ENCODE measurements at places on chromosomes 4 and X.

DNA sequence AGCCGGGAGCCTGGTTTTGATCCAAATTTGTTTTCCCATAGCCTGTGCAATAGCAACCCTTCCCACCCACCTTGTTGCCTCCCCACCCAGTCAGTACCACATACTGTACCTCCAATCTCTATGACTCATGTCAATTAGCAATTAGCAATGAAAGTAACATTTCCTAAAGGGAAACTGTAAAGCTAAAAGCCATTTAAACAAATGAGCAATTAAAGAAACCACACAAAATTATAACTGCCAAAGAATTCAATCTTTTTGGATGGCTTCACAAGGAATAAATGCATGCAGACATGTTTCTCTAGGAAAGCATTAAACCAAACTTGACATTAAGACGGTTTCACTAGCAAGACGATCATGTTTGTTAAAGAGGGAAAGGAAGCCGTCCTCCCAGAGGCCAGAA, 169.0 kb upstream of the MAP3K15 start:
- DNase-seq, result no peak

GRCh38 chrX:40806513-40807220, 71.3 kb upstream of the MED14 start:
- no peak for DNase-seq

DNA sequence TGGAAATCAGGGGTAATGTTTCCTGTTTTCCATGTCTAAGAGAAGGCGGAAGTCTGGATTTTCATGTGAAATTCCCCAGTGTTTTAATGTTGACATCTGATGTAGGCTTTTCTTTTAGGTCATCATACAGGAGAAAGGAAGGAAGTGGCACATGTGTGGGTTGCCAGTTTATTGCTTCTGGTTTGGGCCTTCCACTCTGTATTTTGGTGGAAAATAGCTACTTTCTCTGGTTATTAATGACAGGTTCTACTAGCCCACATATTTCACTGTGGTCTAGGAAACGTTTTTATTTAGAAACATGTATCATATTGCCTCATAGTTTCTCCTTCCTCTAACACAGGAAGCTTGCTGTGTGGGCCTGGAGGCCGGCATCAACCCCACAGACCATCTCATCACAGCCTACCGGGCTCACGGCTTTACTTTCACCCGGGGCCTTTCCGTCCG, 7.2 kb downstream of the PDHA1 start:
- DNase-seq, result no peak

DNA sequence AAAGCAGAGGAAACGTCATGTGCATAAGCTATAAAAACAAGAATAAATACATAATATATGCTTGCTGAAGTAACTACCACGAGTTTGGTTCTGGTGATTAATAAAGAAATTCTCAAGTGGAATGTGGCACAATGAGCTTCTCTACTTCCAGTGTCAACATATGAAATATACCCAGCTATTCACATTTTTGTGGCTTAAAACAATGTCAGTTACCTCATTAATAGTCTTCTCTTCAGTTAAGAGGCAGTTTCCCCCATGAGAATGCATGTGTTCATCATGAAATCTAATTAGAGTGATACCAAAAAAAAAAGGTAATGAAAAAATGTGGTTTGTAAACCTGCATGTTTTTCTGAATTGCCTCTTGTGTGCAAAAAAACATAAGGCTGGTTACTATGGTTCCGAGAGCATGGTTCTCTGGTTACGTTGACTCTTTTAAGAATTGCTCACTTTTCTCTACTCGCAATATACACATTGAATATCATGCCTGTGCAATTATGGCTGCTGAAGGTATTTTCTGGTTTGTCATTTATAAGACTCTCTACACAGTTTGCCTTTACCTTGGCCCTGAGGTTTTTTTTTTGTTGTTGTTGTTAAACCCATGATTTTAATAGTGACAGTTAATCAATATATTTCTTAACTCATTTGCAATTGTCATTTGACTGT, 108.2 kb downstream of the PCDH7 start:
- no peak for DNase-seq

- DNase-seq, result no peak
Measured at GRCh38 chrX:74450803-74451449, 29.6 kb downstream of the SLC16A2 start.

DNA sequence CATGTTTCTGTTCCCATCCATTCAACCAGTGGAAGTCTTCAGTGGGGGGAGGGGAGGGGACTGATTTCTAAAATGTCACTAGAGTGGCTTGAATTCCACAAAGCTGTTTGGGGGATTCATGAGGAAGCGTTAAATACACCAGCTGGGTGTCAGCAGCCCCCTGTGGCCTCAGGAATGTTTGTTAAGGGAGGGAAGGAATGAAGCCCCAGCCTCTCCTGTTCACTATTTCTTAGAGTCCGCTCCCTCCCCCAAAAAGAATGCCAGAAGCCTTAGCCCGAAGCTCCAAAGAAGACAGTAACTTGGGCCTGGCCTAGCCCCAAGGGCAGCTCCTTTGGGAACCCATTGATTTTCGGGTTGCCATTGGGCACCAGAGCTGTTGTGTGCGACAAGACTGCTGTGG, 3.3 kb downstream of the SHROOM2 start:
- DNase-seq, result no peak

GRCh38 chr4:40747207-40747835, 2.4 kb upstream of the NSUN7 start:
- no peak for DNase-seq

- no peak for DNase-seq
Measured at GRCh38 chr4:107876099-107876498, 51.4 kb downstream of the SGMS2 start.

DNA sequence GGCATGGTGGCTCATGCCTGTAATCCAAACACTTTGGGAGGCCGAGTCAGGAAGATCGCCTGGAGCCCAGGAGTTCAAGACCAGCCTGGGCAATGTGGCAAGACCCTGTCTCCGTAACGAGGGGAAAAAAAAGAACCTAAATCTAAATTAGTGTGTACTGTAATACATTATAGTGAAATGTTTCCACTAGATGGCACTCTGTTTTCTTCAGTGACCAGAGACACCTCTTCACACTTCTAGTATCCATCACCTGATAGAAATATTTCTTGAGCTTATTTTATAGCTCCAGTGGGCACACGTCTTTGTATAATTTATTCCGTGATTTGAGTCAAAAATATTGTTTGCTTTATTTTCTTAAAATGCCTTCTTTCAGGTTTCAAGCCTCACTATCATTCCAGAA, 600.9 kb upstream of the DIPK2B start:
- DNase-seq, result peak; percentile 4

GRCh38 chr4:114998316-114998715, 115.1 kb downstream of the NDST4 start:
- no peak for DNase-seq

- DNase-seq, result no peak
Measured at GRCh38 chr4:150746156-150746555, 164.2 kb downstream of the MAB21L2 start.

DNA sequence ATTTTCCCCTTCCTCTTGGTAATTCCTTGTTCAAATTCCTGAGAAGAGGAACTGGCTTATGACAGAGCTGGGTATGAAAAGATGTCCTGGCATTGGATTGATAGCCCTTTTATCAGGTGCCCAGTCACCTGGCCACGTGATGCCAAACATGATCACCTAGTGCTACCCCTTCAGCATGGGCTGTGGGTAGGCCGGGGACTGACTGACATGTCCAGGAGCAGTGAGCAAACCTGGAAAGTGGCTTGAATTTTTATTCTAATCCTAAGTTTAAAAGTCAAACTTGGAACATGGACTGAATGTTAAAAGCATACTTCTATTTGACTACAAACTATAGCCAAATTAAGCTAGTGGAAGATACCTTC, 99.7 kb upstream of the CXCL13 start:
- no peak for DNase-seq
